Mucosa of gallbladder (tissue), 1 donor: ENCODE measurements at places on chromosomes 7 and 10.

GRCh38 chr7:13920053-13920697, 69.3 kb downstream of the ETV1 start:
- peak; percentile 37 for DNase-seq

DNA sequence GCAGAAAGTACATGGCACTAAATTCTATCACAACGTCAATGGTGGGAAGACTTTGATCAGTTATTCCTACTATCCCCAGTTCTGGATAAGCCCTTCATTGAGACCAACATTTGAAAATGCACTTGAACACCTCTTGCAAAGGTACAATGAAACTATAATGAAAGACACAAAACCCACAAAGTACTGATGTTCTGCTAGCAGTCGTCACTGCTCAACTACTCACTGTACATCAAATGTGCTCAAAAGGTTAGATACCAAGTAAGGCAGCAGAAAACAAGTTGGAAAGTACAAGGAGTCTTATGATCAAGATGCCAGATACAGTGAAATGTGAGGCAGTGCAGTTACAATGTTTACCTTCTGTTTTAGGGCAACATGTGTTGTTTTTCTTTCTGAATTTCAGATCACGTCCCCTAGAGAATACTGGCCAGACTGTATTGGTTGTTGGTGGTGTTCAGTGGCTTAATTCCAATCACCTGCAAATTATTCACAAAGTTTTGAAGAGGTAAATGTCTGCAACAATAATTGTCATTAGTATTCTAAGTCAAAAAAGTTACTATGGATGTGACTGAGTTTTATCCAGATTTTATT, 62.4 kb upstream of the WNT16 start:
- DNase-seq = no peak

DNA sequence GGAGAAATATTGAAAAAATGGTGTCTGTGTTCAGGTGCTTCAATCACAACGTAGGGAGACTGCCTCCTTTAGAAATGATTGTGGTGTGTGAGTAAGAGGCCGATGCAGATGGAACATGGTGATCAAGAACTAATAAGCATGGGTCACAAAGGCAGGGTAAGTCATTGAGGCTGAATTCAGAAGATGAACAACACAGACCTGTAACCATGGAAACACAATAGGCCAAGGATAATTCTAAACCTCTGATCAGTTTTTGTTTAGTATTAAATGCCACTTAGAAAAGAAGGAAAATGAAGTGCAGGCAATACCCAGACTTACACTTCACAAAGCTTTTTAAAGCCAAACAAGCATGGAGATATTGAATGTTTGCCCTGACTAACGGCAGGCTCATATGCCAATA, 32.8 kb upstream of the TAS2R16 start:
- no peak for DNase-seq

DNA sequence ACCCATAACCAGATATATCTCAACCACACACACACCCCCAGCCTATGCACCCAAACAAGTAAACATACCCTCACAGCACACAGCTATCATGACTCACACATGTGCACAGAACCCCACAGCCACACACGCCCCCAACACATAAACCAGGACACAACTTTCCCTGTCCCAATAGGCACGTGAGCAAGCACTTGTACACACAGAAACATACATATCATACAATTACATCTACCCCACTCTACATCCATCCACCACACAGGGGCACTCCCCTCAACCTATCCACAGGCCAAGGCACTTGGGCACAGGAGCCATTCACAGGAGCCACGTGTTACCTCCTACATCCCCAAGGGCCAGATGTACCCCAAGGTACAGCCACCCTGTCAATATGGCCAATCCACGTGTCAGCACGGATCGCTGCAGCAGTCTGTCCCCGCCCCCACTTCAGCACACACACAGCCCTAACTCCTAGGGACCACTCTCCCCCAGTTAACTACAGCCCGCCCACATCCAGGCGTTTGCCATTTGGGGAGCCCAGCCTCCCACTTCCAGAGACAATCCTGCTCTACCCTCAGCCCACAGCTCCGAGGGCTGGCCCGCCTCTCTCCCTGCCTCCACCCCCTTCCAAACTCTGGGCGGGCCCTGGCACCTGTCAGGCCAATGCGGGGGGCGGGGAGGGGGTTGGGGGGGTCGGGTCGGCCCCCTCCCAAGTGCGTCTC, 163.5 kb downstream of the SH3PXD2A start:
- no peak for DNase-seq

GRCh38 chr10:69559525-69559924, 13.7 kb downstream of the NEUROG3 start:
- no peak for DNase-seq

DNA sequence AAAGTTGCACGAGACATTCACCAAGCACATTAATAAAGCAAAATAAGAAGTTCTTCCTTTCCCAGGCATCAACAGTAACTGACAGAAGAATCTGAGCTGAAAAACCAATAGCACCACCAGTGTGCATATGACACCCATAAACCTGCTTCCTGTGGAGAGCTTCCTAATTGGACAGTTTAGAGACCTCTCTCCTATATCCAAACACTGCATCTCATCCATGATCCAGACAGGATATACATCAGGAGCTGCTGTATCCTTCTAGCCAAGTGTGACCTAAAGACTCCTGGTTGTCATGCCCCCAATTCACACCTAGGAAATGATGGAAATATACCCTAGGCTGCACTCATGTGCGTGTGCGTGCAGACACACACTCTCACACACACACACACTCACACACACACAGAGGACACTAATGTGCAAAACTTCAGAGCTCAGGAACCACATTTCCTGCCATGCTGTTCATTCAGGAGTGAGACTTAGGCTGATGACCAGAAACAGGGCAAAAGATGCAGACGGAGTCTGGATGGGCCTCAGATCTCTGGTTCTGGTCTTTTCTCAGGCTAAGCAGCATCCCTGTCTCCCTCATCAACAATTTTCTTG, 58.0 kb downstream of the MAP3K8 start:
- DNase-seq = no peak

- no peak for DNase-seq
Measured at GRCh38 chr10:18664841-18665478, 5.7 kb downstream of the ARL5B start.

- DNase-seq = no peak
Measured at GRCh38 chr10:51005551-51005950, 68.7 kb upstream of the PRKG1 start.

GRCh38 chr7:2668401-2668800, 19.6 kb upstream of the AMZ1 start:
- DNase-seq = no peak

DNA sequence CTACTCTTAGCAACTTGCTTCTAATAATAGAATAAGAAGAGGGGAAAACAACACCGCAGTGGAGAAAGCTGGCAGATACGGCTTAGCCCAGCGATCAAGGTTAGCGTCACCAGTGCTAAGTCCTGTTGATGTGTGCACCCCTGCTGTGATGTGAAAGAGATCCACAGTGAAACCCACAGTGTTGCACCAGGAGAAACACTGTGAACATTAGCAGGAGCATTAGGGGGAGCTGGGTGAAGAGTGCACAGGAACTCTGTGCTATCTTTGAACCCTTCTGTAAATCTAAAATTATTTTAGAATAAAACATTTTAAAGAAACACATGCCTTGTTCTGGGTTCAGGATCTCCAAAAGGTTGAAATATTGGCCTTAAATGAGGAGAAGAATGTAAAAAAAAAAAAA, 154.1 kb upstream of the UNC5B start:
- DNase-seq = no peak

GRCh38 chr10:110273474-110273873, 31.2 kb downstream of the SMNDC1 start:
- DNase-seq = peak; percentile 38

GRCh38 chr7:32914184-32914583, 22.6 kb upstream of the KBTBD2 start:
- DNase-seq = no peak

DNA sequence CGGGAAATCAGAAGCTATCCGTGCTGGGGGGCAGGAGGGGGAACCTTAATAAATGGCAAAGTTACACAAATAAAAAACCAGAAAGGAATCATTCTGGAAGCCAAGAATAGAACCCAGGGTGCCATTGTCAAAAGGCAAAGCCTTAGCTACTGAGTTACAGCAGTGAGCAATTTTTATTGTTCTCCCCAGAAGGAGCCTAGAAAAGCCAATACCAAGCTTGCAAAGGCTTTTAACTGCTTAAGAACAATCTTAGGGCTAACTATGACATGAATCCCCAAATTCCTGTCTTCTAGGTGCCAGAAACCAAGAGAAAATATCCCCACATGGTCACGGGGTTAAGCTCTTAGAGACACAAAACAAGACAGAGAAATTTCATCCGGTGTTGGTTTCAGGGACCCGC, 482.7 kb downstream of the CCSER2 start:
- DNase-seq = no peak

DNA sequence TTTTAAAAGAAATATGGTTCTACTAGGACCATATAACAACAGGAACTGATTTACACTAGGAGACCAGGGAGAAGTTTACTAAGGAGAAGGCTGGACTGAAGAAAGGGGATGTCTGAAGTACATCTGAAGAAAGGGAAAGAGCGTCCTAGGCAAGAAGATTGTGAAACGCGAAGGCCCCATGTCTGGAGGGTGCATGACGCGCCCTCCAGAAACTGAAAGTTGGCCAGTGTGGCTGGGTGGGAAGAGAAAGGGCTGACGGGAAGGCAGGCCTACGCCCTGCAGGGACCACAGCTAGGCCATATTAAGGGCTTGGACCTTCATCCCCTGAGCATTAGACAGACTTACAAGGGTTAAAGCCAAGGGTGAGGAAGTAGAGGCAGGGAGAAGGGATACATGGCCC, 158.0 kb downstream of the TRIL start:
- no peak for DNase-seq

DNA sequence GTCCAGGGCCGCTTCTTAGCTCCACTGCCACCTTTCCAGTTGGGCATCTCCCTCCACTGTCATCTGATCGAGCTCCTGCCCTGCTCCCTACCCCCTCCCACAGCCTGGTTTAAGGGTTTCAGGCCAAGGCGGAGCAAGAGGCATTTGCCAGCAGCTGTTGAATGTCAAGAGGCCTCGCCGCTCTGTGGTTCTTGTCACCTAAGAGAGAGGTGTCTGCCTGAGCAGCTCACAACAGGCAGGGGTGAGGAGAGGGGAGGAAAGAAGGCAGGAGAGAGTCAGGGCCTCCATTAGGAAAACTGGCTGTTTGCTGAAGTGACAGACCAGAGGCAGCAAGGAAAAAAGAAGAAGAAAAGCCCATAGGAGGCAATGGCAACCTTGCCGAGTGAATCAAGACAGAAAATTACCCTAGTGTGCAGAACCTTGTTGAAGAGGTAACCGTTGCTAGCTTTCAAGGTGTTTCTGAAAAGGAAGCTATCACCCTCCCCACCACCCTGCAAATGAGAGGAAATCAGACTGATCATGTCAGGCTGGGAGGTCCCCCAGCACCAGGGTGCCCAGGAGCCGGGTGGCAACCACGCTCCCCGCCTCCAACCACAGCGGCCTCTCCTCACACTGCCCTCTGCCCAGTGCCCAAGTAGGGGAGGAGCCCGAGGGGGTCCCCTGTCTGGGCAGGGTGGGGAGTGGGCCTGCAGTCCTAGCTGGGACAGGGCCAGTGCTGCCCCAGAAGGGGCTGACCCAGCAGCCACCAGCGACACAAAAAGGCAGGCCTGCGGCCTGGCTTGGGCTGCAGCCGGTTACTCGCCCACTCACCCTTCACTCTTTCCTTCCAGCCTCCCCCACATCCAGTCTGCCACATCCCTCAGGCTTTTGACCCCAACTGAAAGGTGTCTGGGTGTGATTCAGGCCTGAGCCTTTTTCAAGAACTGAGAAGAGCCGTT, 7.1 kb downstream of the GATA3 start:
- no peak for DNase-seq

DNA sequence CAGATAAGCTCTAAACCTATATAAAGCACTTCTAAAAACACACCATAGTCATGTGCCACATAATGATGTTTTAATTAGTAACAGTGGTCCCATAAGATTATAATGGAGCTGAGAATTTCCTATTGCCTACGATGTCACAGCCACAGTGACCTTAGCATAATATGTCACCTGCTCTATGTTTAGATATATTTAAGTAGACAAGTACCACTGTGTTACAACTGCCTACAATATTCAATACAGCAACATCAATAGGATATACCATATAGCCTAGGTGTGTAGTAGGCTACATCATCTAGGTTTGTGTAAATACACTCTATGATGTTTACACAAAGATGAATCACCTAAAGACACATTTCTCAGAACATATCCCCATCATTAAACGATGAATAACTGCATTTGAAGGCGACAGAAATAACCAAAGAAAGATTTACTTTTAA, 24.5 kb downstream of the GPR22 start:
- DNase-seq = no peak

DNA sequence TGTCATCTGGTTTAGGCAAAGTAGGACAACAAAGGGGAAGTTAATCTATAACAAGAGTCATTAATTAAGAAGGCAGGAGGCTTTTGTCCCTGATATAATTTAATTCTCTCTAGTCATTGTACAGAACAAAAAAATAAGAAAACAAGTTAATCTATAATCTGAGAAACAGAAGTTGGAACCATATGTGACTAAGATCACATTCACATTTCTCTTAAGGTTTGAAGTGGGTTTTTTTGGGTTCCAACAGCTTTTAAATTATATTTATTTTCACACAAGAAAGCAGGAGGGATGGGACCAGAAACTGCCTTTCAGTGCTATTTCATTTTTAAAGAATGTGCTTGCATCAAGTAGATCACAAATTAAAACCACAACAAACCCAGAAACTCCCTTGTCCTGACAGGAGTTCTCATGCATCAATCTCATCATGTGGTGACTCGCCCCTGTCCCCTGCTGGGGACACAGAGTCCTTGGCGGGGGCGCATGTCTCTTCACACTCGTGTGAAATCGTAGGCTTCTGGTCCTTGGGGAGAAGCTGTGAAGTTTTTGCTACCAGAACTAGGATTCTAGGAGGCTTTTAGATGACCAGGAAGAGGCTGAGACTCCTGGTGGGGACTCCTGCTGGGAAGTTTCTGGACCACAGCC, 10.1 kb upstream of the OPN4 start:
- no peak for DNase-seq

DNA sequence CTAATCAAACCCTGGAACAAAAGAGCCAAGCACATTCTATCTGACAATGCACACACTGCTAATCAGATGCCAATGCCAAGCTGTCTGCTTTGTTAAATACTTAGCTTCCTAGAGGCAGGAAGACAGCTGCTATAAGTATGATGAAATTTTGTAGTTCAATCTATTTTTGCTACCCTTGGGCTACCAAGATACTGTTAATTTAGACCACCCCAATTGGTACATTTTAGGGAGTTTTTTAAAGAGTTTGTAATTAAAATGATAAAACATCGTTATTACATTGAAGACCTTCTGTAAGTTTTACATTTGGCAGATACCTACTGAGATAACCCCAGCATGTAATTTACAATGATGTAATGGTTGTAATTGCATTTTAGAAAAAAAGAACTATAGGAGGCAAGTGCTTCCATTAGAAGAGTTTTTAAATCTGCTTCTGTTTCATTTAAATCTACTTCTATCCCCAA, 268.5 kb downstream of the ADK start:
- DNase-seq = no peak

- DNase-seq = no peak
Measured at GRCh38 chr10:30013757-30014156, 45.6 kb downstream of the JCAD start.
